ENCODE measurements at places on chromosomes 6 and 20. TPM values are rescaled to one million over a fixed set of nuclear protein-coding genes. Genes with fewer than 3 reads are reported as not detected.

KIAA0408 gene
- total RNA-seq = 15.7 TPM

CALHM6 gene
- 8.9 TPM for total RNA-seq

RBM24 gene
- 116 TPM for total RNA-seq

PARD6B gene
- total RNA-seq = 0.52 TPM

COL19A1 gene
- total RNA-seq = 10.4 TPM

DEFB132 gene
- total RNA-seq = not detected

SPATS1 gene
- not detected for total RNA-seq

DCDC2 gene
- not detected for total RNA-seq
